ENCODE measurements at places on chromosomes 1 and 21.
A peak's percentile ranks its signal among the peaks of the same experiment; 100 is the strongest.

DNA sequence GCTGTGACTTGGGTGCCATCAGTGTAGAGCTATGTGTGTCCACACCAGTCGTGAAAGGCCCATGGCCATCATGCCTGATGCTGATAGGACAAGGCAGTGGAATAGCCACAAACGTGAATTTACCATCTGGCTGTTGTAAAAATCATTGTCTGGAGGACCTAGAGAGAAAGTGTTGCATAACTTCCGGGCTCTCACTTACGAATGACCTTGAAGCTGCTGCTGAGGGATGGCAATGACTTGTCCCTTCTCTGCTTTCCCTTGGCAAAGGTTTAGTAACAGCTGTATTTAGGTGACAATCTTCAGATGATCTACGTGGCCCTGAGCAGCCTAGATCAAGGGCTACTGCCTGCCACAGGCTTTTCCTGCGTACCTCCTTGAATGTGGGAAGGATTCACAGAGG is 5.8 kb downstream of the ATP1B1 start:
- DNase-seq: no peak

DNA sequence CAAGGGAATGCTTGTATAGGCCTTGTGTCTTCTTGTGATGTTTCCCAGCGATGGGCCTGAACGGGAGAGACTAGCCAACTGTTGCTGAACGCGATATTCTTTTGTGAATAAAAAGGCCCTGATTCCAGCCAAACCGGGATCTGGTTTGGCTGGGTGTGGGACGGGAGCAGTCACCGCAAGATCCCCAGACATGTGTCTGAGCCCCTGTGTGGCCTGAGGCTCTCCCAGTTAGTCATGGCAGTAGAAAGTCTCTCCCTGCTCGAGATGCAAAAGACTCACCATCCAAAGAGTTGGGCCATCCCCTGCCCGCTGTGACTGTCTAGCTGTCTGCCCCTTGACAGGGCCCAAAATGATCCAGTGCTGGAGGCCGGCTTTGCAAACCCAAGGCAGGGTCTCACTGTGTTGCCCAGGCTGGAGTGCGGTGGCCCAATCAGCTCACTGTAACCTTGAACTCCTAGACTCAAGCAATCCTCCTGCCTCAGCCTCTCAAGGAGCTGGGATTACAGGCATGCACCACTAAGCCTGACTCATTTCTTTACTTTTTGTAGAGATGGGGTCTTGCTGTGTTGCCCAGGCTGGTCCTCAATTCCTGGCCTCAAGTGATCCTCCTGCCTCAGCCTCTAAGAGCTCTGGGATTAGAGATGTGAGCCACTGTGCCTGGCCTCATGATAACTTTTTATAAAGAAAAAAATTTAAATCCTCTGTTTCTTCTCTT is 56.4 kb downstream of the KIF26B start:
- no peak for DNase-seq

- no peak for DNase-seq
These were observed 82.0 kb upstream of the HIVEP3 start for GRCh38 chr1:42000766-42001165.

GRCh38 chr1:222798116-222798515 is 16.7 kb upstream of the DISP1 start:
- no peak for DNase-seq

GRCh38 chr1:117267232-117267774 is 56.6 kb upstream of the VTCN1 start:
- DNase-seq: no peak

DNA sequence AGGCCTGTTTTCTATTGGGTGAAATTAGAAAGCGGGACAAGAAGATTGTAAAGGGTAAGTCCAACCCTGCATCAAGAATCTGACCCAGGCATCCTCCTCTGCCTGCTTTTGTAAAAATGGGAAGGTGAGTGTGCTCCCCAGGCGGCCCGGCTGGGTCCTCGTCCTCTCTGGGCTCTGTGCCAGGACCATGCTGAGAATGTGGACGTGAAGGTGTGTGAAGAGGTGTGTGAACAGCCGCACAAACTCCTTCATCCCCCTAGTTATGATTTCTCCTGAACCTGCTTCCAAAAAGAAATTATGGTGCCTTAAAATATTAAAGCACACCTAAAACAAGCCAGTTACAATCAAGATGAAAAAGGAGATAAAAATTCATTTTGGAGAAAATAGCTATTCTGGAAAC is 185.7 kb downstream of the IGSF21 start:
- no peak for DNase-seq

DNA sequence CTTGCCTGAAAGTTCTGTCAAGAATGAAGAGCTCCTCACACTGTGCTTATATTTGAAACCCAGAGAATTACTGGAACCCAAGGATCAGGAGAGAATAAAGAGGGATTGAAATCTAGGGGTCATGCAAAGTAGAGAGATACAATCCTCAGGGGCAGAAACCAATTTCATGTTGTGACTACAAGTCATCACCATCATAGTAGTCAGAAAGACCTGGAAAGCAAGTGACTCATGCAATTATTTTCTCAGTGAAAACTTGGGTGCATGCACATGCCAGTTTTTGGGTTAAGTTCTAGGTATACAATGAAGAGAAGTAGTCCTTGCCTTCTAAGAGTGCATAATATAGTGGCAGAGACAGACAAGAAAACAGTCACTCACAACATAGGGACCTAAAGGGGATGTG is 210.0 kb downstream of the ZC3H11B start:
- DNase-seq: no peak

GRCh38 chr1:167926486-167926997 is 9.9 kb upstream of the DCAF6 start:
- no peak for DNase-seq

DNA sequence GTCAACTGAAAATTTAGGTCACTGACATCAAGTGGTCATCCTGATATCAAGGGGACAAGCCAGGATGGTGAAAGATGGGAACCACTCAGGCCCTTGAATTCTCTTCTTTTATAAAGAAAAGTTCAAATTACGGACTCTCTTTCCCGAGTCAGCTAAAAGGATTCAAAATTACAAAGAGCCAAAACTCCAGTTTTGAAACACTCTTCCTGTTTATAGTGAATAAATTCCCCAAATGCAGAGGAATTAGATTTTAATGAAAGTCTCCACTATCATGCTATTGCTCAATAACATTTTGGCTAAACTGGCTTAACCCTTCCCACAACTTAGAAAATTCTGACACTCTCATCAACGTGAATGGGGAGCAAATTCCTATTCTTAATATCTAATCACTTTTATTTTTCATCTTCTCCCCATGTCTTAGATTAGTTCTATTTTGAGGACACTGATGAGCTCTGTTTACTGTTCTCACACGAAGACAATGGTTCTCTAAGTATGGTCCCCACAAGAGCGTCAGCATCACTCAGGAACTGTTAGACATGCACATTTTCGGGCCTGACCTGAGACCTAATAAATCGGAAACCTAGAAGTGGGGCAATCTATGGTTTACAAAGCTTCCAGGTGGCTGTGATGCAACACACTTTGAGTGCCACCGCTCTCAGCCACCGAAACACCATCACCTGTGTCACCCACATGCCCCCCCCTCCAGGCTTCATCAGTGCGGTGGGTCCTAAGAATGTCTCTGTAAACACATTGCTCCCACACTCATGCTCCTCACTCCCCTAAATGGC is 64.4 kb upstream of the TIAM1 start:
- no peak for DNase-seq

GRCh38 chr21:43797925-43798715 is 8.7 kb downstream of the RRP1 start:
- no peak for DNase-seq

DNA sequence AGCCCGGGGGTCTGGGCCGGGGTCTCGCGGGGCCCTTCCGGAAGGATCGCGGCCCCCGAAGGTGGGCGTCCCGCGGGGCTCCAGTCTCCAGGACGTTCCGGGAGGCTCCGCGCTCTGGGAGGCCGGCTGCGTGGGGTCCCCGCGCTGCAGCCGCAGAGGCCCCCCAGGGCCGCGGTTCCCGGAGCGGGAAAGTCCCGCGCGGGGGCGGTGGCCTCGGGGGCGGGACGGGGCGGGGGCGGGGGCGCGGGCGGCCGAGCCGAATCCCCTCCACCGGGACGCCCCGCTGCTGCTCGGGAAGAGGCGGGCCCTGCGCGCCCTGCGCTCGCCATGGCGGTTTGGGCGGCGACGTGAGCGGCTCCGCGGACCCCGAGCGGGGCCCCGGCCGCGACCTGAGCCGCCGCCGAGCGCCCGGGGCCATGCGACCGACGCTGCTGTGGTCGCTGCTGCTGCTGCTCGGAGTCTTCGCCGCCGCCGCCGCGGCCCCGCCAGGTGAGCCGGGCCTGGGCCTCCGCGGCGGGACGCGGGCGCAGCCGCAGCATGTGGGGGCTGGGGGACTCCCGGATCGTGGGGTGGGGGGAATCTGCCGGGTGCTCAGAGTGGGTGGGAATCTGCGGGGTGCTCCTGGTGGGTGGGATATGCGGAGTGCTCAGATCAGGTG is at the start of gene IFNGR2:
TSS of gene IFNGR2 (plus strand) at position 286 of the 658 bp plus-strand sequence. CDS start at position 417, 131 bp downstream.
- no peak for DNase-seq

DNA sequence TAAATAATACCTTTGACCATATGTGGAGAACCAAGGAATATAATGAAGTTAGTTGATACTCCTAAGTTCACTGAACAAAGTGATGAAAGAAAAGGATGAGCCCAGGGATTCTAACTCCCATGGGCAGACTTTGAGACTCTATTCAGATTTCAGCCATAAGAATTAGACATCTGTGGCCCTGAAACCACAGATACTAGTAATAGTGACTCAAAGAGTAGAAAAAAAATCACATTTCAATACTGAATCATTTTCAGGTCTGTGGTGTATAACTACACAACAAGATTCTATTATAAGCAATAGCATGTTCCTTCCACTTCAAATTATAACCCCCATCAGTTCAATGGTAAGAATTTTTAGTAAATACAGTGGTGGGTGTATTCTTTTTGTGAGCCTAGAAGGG is 16.4 kb upstream of the F13B start:
- no peak for DNase-seq

- DNase-seq: no peak
These were observed 49.9 kb downstream of the TGFB2 start for GRCh38 chr1:218394989-218395388.

DNA sequence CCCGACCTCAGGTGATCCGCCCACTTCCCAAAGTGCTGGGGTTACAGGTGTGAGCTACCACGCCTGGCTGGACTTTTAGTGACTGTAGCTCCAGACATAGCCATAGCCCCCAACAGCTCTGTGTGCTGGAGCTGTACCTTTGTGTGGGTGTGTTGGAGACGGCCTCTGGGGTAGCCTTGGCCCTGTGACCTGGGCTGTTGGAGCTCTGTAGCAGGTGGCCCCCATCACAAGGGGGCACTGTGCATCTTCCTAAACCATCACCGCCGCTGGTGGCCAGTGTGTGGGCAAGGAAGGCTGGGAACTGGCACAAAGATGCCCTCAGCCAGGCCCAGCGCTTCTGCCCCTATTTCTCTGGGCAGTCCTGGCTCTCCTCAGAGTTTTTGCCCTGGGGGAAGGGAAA is 38.4 kb upstream of the FOXO6 start:
- peak; percentile 34 for DNase-seq

DNA sequence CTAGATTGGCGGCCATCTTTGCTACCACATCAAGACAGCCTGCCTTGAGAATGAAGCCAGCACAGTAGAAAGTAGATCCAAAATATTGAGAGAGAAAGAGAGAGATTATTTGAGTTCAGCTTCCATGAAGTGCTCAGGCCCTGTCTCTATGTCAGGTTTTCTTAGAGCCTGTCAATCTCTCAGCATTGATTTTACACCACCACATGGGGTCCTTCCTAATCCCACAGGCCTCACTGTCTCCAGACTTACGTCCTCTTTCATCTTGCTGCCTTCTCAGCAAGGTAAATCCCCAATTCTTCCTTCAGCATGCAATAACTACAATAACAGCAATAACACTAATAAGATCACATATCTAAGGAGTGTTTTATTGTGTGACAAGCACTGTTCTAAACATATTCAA is 21.0 kb downstream of the DYNLT5 start:
- no peak for DNase-seq

- DNase-seq: no peak
These were observed 488.0 kb downstream of the LMO4 start for GRCh38 chr1:87816646-87817045.

DNA sequence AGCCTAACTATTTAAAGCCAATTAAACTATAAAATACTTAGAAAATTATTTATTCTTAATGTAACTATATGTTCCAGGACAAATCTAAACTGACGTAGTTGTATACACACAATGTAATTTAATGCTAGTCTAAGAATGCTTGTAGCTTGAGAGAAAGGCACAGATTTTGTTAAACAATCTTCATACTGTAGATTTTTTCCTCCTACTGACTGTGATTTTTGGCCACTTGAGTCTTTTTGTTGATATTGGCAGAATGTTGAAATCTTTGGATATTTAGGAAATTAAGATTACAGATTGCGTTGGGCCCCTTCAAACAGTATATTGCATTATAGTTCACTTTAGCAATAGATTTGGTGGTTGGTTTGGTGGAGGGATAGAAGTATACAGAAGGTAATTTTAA is 40.5 kb downstream of the ATF3 start:
- DNase-seq: no peak

- DNase-seq: no peak
These were observed 68.9 kb upstream of the DMRTA2 start for GRCh38 chr1:50492142-50492541.

DNA sequence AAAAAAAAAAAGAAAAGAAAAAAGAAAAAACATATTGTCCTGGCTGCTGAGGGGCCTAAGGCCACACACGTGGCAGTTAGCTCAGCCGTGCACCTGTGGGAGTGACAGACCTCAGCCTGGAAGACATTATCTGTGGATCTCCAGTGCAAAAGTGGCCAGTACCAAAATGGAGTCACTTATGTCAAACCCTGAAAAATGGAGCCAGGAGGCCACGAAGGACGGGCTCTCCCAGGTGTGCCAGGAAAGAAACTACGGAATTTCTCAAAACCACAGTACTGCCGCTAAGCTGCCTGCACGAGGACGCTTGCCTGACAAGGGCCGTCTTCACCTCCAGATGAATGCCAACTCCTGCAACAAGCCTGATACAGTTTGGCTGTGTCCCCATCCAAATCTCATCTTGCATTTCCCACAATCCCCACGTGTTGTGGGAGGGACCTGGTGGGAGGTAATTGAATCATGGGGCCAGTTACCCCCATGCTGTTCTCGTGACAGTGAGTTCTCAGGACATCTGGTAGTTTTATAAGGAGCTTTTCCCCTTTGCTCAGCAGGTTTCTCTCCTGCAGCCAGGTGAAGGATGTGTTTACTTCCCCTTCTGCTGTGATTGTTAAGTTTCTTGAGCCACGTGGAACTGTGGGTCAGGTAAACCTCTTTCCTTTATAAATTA is 5.3 kb upstream of the MIB2 start:
- DNase-seq: no peak

- DNase-seq: no peak
These were observed 190.1 kb downstream of the HLX start for GRCh38 chr1:221069178-221069903.
